ENCODE measurements at places on chromosomes 2 and 18. TPM values are rescaled to one million over a fixed set of nuclear protein-coding genes. Genes with fewer than 3 reads are reported as not detected.

The CCDC74B gene
- 3.1 TPM for total RNA-seq

The FSHR gene
- total RNA-seq = not detected

The CFAP65 gene
- total RNA-seq = not detected

The LIMS2 gene
- 0.51 TPM for total RNA-seq

The EML6 gene
- total RNA-seq = 1.3 TPM

The CCDC148 gene
- 1.0 TPM for total RNA-seq

The CRYBA2 gene
- not detected for total RNA-seq

The DPP4 gene
- 297 TPM for total RNA-seq

The ATAD2B gene
- total RNA-seq = 9.0 TPM

The B3GNT7 gene
- total RNA-seq = 0.17 TPM

The C18orf54 gene
- 3.3 TPM for total RNA-seq

The KCNG3 gene
- total RNA-seq = under 0.01 TPM

The ATIC gene
- 40.3 TPM for total RNA-seq

The ANKRD30B gene
- total RNA-seq = under 0.01 TPM

The ERBB4 gene
- 0.17 TPM for total RNA-seq

The NIFK gene
- total RNA-seq = 45.5 TPM

The STARD6 gene
- not detected for total RNA-seq

The MEX3C gene
- 39.8 TPM for total RNA-seq

All from fibroblast of lung (primary cell).